Activated CD4-positive, alpha-beta T cell treated with anti-CD3 and anti-CD28 coated beads, Interleukin-2, Interleukin-6, amounts not matched to agents 100 ng/mL and 50 ng/mL, durations not matched to agents 16 hours and 8 hours (primary cell): ENCODE measurements at places on chromosomes 3 and 15.
A peak's percentile ranks its signal among the peaks of the same experiment; 100 is the strongest.

GRCh38 chr15:57727031-57727430 lies 20.5 kb downstream of the POLR2M start:
- no peak for DNase-seq

- no peak for DNase-seq
Observed at GRCh38 chr3:32453346-32453745, 49.3 kb downstream of the CMTM6 start.

- DNase-seq = no peak
Observed at GRCh38 chr3:59115364-59116232, 65.8 kb upstream of the CFAP20DC start.

DNA sequence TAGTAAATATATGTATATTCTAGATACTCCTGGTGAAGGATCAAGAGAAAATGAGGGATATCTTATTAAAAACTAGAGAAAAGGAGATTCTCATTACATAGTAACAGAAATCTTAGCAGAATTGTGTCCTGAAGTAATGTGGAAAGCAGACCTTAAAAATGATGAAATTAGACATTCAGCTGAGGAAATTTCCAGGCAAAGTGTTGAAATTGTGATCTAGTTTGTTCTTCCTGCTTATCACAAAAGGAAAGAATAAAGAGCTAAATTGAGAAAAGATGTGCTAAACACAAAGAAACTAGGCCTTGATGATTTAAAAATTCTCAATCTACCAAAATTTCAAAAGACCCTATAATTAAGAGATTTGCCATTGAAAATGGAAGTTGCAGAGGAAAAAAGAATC lies 362.6 kb upstream of the PLSCR5 start:
- DNase-seq = no peak

GRCh38 chr15:31434588-31435260 lies 108.1 kb downstream of the KLF13 start:
- peak; percentile 90 for DNase-seq

DNA sequence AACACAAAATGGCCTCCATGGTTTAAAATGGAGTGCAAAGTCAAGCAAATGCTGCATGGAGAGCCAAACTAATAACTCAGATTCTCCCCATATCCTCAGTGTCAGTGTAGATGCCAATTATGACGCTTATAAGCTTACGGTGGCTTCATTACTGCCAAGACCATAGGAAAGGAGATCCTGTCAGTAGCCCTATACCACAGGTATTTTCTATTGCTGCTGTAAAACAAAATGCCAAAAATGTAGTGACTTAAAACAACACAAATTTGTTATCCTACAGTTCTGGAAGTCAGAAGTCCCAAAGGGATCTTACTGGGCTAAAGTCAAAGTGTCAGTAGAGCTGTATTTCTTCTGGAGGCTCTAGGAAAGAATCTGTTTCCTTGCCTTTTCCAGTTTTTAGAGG lies 149.8 kb upstream of the GBE1 start:
- DNase-seq = no peak

GRCh38 chr15:64460724-64461720 lies 644 bp downstream of the ZNF609 start:
- DNase-seq = peak; percentile 79

DNA sequence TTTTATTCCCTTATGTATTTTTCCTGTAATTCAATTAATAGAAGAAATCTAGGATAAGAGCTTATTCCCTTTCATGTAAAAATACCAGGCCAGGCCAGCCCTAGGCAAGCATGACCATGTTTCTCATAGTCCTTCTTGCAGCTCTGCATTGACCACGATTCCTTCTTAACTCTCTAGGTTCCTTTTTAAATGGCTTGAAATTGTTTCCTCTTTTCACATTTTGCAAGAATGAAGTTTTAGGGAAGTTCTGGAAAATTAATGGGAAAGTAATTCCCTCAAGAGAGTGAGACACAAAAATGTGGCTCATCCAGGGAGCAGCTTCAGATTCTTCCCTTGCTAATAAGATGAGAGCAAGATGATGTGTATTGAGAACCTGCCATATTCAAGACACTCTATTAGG lies 116.5 kb upstream of the FGF7 start:
- DNase-seq = no peak

DNA sequence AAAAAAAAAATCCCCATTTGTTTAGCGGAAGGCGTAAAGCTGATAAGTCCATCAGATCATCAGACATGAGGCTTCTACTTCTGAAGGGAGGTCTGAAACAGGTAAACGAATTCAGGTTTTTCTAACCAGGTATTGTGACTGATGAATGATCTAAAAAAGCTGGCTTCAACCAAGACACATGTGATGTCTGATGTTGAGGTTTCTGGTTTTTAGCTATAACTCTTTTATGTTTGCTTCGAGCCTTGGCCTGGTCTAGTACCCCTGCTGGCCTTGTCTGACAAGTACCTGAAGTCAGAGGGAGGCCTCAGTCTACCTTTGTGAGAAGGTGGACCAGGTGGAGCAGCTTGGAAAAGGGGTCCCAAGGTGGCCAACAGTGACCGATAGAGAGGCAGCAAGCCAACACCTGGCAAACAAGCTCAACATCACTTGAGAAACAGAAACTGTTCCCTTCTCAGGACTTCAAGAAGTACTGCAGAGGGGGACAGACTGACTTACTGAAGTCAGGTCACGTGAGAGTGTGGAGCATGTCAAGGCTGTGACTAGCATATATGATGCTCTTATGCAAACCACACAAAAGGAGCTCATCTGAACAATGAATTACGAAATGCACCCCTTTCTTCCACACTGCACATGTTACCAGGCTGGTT lies 33.0 kb upstream of the CA12 start:
- no peak for DNase-seq

DNA sequence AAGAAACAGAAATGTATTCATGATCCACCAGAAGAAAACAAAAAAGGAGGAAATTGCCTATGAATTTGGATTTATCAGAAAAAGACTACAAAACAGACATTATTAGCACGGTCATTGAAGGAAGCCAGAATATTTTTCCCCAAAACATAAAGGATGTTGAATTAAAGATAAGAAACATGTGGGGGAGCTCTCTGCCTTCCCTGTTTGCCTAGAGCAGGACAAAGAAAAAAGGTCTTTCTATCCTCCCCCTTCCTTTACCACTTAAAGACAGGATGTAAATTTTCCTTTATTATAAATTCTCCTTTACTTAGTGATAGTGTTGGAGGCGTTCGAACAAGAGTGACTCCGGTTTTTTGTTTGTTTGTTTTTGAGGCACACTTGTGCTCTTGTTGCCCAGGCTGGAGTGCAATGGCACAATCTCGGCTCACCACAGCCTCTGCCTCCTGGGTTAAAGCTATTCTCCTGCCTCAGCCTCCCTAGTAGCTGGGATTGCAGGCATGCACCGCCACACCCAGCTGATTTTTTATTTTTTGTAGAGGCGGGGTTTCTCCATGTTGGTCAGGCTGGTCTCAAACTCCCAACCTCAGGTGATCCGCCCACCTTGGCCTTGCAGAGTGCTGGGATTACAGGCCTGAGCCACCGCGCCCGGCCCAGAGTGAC lies 14.9 kb upstream of the RPN1 start:
- DNase-seq = no peak

- no peak for DNase-seq
Observed at GRCh38 chr15:88242586-88243555, 13.7 kb downstream of the NTRK3 start.

- DNase-seq = no peak
Observed at GRCh38 chr3:27713078-27713423, 9.1 kb downstream of the EOMES start.

- no peak for DNase-seq
Observed at GRCh38 chr3:72175296-72175858, 390.4 kb upstream of the PROK2 start.

DNA sequence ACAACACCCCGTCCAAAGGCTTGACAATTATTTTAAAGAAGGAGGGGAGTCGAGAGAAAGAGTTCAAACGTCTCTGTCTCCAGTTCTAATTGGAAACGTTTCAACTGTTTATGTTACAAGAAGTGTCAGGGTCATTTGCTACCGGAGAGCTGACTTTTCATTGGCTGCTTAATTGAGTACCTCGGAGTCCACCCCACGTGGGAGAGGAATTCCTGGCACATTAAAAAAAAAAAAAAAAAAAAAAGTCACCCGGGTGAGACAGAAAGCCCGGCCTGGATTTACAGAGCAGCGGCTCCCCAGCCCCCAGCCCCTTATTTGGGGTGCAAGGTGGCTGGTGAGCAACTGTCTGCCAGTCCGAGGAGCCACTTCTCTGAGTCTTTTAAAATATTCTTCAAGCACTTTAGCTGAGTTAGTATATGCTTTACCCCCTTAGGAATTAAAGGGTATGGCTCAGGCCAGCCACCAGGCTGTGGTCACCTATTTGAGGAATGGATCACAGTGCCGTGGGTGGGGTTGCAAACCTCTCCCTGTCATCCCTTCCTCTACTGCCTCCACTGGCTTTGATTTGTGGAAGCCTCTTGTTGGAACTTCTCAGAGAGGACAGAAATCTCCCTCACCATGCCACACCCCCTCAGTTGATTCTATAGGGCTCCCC lies 3.9 kb upstream of the TLE3 start:
- no peak for DNase-seq
